ENCODE measurements at places on chromosomes 16 and 17.

- DNase-seq, result no peak
Observed at GRCh38 chr16:70746708-70747424, 54.1 kb downstream of the VAC14 start.

DNA sequence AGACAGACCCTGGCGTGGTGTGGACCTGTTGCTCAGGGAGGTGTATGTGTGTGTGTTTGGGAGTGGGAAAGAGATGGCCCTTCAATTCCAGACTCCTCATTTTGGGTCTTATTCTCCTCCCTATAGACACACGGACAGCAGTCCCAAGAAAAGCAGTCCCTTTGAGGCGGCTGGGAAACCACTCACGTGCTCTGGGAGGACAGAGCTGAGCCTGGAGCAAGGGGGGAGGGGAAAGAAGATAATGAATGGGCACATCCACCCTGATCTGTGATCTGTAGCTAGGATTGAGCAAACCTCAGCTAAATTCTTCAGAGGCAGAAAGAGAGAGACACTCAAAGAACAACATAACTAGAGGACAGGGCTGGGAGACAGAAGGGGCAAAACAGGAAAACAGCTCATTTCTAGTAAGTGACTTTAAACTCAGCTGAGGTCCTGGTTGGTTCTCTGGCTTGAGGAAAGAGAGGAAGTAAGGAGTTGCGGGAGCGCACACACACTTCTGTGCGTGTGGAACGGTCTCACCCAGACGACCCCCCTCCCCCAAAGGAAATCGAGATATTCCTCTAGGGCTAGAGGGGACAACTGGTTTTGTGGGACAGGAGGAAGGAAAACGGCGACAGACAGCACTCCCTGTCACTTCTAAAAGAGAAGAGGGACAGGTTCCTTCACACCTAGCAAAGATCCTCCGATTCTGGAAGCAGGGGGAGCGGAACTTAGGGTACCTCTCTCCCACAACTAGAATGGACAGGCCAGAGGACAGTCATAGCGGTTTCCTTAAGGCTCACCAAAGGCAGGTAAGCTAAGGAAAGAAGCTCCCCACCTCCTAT is 658 bp downstream of the RAB5C start:
- no peak for DNase-seq

DNA sequence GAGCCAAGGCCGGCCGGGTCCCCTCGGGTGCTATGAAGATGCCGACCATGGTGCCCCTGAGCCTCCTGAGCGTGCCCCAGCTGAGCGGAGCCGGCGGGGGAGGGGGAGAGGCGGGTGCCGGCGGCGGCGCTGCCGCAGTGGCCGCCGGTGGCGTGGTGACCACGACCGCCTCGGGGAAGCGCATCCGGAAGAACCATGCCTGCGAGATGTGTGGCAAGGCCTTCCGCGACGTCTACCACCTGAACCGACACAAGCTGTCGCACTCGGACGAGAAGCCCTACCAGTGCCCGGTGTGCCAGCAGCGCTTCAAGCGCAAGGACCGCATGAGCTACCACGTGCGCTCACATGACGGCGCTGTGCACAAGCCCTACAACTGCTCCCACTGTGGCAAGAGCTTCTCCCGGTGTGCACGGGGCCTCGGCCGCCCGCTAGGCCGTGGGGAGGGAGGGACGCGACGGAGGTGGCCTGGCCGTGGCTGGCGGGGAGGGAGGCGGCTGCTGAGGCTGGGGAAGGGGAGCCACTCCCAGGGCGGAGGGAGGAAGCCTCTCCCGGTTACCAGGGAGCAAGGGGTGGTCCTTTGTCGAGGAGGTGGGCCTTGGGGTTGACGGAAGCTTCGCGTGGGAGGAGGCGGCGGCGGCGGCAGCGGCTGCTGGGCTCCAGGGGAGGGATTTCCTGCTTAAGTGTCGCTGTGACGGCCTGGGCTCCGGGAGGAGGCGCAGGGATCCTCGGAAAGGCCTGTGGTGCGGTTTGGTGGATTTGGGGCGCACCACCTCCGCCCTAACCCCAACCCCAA is 1.3 kb downstream of the MAZ start:
- peak; percentile 67 for DNase-seq

GRCh38 chr17:62892870-62893338 is 73.1 kb upstream of the TANC2 start:
- DNase-seq, result no peak

- DNase-seq, result no peak
Observed at GRCh38 chr16:13270602-13271001, 369.2 kb downstream of the SHISA9 start.

DNA sequence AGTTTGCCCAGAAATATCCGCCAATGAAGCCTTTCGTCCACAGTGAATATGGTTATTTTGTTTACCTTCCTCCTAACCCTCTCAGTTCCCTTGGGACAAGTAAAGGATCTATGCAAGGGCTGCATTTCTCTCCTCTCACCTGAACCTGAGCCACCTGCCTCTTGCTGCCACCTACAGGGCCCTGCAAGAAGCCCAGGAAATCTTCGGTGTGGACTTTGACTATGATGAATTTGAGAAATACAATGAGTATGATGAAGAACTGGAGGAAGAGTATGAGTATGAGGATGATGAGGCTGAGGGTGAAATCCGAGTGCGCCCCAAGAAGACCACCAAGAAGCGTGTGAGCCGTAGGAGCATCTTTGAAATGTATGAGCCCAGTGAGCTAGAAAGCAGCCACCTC is 14.0 kb downstream of the SUPT6H start:
- DNase-seq, result no peak

- DNase-seq, result no peak
Observed at GRCh38 chr17:71363661-71364060, 757.2 kb upstream of the SOX9 start.

DNA sequence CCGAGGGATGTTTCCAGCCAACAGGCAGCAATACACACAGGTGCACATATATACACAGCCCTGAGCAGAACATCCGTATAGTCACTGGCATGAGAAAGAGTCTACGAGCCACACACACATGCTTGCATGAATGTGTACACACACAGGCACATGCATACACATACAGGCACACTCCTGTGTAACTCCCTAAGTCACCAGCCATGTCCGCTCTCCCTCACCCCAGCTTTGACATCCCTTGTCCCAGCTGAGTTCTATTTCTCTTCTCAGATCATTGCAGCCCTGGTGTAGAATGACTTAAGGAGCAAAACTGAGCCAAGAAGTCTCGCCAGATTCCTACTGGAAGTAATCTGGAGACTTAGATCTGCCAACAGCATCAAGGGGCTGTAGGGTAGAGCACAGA is 13.1 kb downstream of the CDRT4 start:
- DNase-seq, result no peak

- no peak for DNase-seq
Observed at GRCh38 chr17:58503866-58504265, 10.6 kb downstream of the MTMR4 start.

GRCh38 chr16:84851192-84852127 is 31.7 kb downstream of the CRISPLD2 start:
- peak; percentile 89 for DNase-seq

- no peak for DNase-seq
Observed at GRCh38 chr16:68357923-68358322, 47.1 kb downstream of the PRMT7 start.

- DNase-seq, result no peak
Observed at GRCh38 chr16:23826528-23827045, 9.2 kb upstream of the PRKCB start.

- DNase-seq, result no peak
Observed at GRCh38 chr16:15961060-15961511, 11.7 kb downstream of the ABCC1 start.

GRCh38 chr17:79095345-79096055 is 20.9 kb downstream of the ENGASE start:
- no peak for DNase-seq

DNA sequence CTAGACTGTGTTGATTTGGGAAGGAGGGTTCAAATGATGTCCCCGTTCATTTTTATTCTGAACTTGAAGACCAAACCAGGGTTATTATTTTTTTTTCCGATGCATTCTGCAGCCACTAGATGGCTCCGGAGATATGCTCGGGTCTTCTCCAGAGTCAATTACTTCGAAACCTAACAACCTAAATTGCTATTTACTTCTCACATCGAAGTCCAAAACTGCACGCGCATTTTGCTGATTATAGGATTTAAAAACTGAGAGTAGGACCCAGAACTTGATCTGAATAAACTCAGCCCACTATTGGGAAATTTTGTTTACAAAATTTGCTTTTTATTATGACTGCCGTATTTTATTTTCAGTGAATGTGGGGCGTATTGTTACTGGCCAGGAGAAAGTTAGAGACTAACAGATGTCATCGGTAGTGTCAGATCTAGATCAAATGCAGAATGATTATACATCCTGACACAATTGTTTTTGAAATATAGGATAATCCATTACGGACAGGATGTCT is 263.8 kb downstream of the HS3ST3A1 start:
- no peak for DNase-seq

DNA sequence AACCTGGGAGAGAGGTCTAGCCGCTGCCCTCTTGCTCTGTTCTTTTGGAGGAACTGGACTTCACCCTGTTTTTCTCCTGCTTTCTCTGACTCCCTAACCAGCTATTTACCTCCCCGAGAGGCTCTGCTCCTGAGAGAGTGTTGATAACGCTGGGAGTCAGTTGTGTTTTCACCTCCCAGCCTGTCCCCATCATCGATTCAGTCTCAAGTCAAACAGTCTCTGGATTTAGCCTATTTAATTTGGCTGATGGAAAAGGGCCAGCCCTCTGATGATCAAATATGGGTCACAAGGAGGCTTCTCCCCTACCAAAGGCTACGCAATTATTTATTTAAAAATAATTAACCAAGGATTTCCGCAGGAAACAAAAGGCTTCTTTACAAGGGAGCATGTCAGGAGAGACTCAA is 31.8 kb downstream of the HNF1B start:
- no peak for DNase-seq

DNA sequence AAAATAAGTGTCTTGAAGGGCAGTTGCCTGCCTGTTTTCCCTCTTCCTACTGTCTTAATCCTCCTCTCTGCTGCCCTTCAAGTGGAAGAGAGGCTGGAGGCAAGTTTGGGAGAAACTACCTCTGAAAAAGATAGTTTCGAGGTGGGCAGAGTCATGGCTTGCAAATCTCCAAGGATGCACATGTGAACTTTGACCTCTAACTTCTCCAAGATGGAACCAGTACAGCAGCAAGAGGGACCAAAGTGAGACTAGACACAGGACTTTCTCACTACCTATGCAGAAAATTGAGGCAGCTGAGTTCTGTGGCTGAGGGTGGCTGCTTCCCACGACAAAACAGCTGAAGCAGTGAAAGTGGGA is 887 bp upstream of the KCNH4 start:
- no peak for DNase-seq

DNA sequence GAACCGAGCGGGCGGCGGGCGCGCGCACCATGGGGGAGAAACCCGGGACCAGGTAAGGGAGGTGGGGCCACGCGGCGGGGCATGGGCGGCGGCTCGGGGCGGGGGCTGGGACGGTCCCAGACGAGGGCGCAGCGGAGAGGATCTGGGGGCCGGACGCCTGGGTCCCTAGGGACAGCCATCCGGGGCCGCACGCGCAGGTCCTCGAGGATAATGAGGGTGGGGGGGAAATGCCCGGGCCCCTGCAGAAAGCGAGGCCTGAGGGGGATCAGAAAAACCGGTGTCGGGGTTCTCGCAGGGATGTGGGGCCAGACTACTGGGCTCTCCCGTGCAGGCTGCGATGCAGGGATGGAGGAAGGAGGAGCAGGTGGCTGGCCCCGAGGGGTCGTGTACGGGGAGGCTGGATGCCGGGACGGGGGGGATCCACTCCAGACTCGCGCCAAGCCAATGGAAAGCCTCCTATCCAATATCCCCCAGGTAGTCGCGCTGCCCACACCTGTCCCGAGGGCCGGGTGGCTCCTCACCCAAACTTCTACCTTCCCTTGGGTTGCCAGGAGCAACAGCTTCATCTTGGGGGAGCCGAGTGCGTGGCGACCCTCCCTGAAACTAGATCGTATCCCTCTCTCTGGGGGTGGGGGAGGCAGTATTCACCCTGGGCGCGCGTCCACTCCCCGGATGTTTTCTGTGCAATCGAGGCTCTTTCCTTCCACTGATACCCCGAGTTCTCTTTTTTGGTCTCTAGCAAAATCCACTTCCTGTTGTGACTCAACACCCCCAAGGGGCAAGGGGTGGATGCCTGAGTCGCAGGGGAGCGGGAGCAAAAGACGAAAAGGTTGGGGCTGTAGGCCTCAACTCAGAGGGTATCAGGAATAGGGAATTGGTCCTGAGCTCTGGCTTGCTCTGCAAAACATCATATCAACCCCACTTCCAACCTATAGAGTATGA is 532 bp downstream of the ARRB2 start:
- no peak for DNase-seq

- no peak for DNase-seq
Observed at GRCh38 chr17:77274096-77274845, 133.5 kb downstream of the SEC14L1 start.

DNA sequence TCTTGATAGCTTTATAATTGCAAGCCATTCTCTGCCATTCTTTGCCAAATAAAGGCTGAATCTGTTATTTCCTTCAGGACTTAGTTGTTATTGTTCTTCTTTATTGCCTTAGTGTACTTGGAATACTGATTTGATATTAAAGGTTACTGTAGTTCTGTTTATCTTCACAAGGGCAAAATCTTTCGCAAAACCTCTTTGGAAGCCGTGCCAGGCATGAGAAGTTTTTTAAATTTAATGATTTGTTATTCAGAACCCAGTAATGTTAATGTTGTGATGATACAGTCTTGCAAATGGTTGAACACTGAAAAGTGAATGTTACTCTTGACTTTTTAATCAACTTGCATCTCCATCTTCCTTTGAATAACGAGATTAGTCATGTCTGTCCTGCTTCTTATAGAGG is 1225.2 kb upstream of the GOT2 start:
- no peak for DNase-seq

DNA sequence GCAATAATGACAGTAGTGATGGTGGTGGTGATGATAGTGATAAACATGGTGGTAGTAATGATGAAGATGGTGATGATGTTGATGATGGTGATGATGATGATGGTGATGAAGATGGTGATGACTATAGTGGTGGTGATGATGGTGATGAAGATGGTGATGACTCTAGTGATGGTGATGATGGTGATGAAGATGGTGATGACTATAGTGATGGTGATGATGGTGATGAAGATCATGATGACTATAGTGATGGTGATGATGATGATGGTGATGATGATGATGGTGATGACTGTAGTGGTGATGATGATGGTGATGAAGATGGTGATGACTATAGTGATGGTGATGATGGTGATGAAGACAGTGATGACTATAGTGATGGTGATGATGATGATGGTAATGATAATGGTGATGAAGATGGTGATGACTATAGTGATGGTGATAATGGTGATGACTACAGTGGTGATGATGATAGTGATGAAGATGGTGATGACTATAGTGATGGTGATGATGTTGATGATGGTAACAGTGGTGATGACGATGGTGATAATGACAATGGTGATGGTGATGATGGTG is 35.6 kb downstream of the DYNLRB2 start:
- DNase-seq, result no peak

DNA sequence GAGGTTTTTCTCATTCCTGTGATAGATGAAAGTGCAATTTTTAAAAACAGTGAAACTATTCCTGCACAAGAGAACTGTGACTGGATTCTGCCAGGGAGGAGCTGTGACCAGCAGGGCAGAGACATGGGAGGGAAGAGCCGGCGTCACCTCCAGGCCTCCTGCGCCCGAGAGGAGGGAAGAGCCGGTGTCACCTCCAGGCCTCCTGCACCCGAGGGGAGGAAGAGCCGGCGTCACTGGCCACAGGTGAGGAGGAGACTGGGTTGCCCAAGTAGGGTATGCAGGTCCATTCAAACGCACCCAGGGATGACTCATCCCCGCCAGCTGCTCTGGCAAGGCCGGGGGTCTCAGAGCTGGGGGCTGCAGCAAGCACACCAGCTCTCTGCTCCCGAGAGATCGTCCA is 56.7 kb downstream of the METRNL start:
- no peak for DNase-seq
